NCI-H1417 (cell line): ENCODE measurements at places on chromosomes 11 and 22.

- DNase-seq, result peak; percentile 35
Observed at GRCh38 chr11:134911514-134912180, 499.6 kb upstream of the B3GAT1 start.

DNA sequence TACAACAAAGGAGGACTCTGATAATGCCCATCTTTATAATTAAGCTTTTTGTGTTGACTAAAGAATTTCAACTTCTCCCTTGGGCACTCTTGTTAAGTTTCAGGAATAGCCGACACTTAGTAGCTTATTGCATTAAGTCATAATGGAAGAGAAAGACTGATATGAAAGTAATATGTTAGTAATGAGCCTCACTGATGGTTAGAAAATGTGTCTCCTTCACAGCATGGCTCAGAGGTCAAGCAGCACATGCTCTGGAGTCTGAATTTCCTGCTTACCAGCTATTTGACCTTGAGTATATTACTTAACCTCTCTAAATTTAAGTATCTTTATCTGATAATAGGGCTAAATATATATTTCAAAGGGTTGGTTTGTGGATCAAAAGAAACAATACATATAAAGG, 39.0 kb downstream of the PDGFD start:
- no peak for DNase-seq

- DNase-seq, result no peak
Observed at GRCh38 chr11:16460508-16460907, 104.2 kb upstream of the SOX6 start.

DNA sequence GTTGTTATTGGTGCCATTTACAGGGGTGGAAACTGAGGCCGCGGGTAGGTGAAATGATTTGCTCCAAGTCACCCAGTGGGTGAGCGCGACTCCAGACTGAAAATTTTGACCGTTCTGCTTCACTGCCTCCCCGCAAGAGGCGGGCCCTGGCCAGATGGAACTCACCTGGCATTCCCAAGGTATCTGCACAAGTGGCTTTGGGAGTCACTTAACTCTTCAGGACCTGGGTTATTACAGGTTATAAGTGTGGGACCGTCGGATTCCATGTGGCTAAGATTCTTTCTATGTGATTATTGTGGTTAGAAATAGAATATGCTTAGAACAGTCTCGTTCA, 598 bp downstream of the CABIN1 start:
- DNase-seq, result peak; percentile 65

GRCh38 chr11:72975778-72976521, 161.7 kb downstream of the ATG16L2 start:
- no peak for DNase-seq
